Activated CD4-positive, alpha-beta T cell treated with anti-CD3 and anti-CD28 coated beads, Interleukin-2, amount 10 ng/mL, durations not matched to agents 24 days and 14 days (primary cell): ENCODE measurements at places on chromosomes 5 and 9. TPM values are rescaled to one million over a fixed set of nuclear protein-coding genes. Genes with fewer than 3 reads are reported as not detected.

The CREBRF gene
- 6.2 and 6.7 TPM in 2 replicates for total RNA-seq

The TOR4A gene
- 10.3 and 11.4 TPM in 2 replicates for total RNA-seq

The TXNDC8 gene
- total RNA-seq: not detected in 2 replicates

The SMIM32 gene
- total RNA-seq: not detected in 2 replicates

The DBH gene
- total RNA-seq: not detected in 2 replicates

- peaks cover 48% of the 10 kb centered on the region for H3K36me3 ChIP-seq
- DNase-seq: no peak
- no peaks in the 10 kb centered on the region for H3K27me3 ChIP-seq
- peak overlapping the region; percentile 3 for H3K27ac ChIP-seq
Observed at GRCh38 chr9:112249277-112249676, 74.2 kb upstream of the SUSD1 start.

DNA sequence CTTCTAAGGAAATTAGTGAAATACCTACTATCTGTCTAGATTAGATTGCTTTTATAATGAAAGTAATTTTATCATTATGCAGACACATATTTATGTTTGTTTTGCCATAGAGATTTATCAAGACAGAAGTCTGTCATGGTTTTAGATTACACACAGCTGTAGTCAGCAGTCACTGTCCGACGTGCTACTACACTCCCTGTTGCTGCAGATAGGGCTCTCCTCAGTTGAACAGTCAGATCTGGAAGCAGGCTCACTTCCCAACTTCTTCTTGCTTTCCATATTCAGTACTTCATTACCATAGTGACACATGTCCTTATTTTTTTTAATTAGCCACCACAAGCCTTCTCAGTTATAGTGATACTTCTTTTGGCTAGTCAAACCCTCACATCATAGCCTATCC lies 329.9 kb upstream of the ITGA1 start:
- H3K27me3 ChIP-seq: peaks cover 2% of the 10 kb centered on the region
- H3K4me1 ChIP-seq: no peaks in the 10 kb centered on the region
- no peak overlapping the region for H3K27ac ChIP-seq
- DNase-seq: no peak
- no peaks in the 10 kb centered on the region for H3K36me3 ChIP-seq

DNA sequence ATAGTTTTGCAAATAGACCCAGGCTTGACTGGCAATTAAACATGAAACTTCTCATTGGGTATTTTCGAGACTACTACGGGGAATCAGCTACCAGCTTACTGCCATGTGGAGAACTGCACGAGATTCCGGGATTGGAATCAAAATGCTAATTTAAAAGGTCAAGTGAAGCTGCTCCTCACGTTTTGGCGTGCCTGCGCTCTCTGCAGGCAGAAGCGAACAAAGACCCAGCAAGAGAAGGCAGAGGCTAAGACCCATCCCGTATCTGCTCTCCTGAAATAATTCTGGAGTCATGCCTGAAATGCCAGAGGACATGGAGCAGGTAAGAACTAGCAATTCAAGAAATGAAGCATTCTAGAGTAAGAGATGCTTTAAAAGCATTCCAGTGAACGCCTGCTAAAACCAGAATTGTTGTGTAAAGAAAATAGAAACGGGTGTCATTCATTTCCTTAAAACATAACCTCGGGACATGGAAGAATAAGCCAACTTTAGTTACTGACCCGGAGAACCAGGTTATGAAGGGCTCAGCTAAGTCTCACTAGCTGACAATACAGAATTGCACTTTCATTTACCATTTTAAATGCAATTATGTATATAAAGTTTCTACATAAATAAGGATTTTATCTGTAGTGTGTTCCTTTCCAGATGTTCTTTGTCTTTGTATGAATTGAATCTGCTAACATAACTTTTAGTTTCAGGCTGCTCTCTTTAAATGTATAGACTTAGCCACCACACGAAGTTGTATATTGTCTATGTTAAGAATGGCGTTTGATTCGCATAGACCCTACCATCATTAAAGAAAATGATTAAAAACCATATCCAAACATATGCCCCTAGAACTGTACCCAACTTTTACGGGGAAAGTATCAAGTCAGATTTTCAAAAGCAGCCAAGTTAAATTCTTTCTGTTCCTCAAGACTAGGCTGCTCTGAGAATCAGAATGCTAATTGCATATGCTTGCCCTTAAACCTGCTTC lies 2.0 kb upstream of the MAT2B start:
- H3K27me3 ChIP-seq: peaks cover 2% of the 10 kb centered on the region
- H3K36me3 ChIP-seq: peaks cover 15% of the 10 kb centered on the region
- H3K4me3 ChIP-seq: peak overlapping the region; percentile 93
- peak; percentile 83 for DNase-seq
- H3K4me1 ChIP-seq: peaks cover 31% of the 10 kb centered on the region
- H3K27ac ChIP-seq: peak overlapping the region; percentile 97

DNA sequence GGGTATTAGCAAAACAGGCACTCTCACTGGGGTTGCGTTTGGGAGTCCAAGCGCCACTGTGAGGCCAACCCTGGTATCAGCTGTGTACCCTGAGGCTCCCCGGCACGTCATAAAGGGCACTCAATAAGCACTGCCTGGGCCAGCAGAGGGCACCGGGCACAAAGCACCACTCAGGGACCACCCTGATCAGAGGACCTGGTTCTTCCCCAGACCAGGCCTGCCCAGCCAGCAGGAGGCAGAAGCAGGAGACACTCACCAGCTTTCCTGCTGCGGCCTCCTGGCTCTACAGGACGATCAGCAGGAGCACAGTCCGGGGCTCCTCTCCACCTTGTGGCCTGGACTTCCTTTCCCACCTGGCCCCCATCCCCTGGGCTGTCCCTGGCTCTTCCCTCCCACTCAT lies 12.6 kb downstream of the MGAT1 start:
- DNase-seq: peak; percentile 57
- peaks cover 54% of the 10 kb centered on the region for H3K36me3 ChIP-seq
- H3K4me3 ChIP-seq: no peak overlapping the region
- peak overlapping the region; percentile 7 for H3K27ac ChIP-seq

- DNase-seq: no peak
- H3K4me1 ChIP-seq: no peaks in the 10 kb centered on the region
- H3K27me3 ChIP-seq: peaks cover 8% of the 10 kb centered on the region
- no peak overlapping the region for H3K27ac ChIP-seq
- no peak overlapping the region for H3K4me3 ChIP-seq
- no peaks in the 10 kb centered on the region for H3K36me3 ChIP-seq
Observed at GRCh38 chr9:70031141-70031545, 12.5 kb upstream of the MAMDC2 start.

DNA sequence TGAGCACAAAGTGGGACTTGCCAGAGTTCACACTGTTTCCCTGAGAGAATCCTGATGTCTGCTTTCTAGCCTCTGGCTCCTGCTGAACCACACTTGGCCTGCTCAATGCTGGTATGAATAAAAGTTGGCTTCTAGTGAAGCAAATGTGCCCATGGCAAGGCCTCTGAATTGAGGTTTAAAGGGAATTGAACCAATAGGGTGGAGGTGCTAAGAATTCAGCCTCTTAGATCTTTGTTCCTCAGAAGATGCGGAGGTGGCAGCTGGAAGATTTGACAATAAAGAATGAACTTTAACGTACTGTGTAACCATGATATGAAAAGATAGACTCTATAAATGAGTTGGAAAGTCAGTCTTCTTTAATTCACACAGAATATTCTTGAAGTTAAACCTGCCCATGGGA lies 57.2 kb downstream of the RASGRF2 start:
- peaks cover 11% of the 10 kb centered on the region for H3K36me3 ChIP-seq
- H3K27ac ChIP-seq: peak overlapping the region; percentile 89
- H3K4me1 ChIP-seq: peaks cover 56% of the 10 kb centered on the region
- H3K27me3 ChIP-seq: no peaks in the 10 kb centered on the region
- peak overlapping the region; percentile 68 for H3K4me3 ChIP-seq

DNA sequence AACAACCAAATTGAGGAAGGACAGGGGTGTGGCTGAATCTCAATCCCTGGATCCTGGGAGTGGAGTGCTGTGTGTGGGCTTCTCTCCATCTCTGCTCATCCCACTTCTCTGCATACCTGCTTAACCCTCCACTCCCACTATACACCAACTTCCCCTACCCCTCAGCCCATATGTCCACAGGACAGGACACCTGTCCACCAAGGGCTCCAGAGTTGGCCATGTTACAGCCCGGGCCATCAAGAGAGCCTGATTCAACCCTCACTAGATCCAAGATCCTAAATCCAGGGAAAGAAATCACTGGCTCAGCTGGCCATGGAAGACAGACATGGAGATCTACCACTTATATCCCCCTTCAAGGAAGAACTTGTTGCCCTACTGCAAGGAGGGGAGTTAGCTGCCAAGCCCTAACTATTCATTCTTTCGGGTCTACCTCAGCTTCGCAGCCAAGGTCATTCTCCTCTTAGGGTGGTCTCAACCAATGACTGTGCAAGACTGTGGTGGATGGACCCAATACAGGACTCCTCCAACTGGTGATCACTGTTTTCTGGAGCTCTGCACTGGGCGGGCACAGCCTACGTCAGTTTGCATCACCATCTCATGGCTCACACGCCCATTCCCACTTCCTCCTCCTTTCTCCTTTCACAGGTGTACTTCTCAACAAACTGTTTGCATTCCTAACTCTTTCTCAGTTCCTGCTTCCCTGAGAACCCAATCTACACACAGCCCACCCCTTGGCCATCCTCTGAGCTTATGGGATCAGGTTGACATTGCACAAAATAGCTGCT lies 53.7 kb upstream of the ZBTB43 start:
- peaks cover 4% of the 10 kb centered on the region for H3K27me3 ChIP-seq
- H3K4me1 ChIP-seq: peaks cover 22% of the 10 kb centered on the region
- no peaks in the 10 kb centered on the region for H3K36me3 ChIP-seq

DNA sequence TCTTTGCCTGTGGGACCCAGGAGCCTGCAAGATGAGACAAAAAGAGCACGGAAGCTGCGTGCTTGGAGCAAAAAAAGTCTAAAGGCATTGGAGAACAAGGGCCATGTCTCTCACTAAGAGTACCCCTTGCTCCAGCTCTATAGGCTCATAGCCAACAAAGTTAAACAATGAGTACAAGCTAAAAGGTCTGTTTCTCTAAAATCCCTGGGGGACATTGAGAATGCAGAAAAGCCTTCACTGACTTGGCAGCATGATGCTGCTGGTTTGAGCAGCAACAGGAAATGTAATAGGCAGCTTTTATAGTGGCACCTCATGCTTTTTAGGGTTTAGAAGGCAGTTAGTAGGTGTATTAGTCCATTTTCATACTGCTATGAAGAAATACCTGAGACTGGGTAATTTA lies 287.5 kb downstream of the SMARCA2 start:
- H3K36me3 ChIP-seq: no peaks in the 10 kb centered on the region
- DNase-seq: no peak
- H3K4me3 ChIP-seq: no peak overlapping the region
- no peaks in the 10 kb centered on the region for H3K27me3 ChIP-seq
- H3K27ac ChIP-seq: no peak overlapping the region

DNA sequence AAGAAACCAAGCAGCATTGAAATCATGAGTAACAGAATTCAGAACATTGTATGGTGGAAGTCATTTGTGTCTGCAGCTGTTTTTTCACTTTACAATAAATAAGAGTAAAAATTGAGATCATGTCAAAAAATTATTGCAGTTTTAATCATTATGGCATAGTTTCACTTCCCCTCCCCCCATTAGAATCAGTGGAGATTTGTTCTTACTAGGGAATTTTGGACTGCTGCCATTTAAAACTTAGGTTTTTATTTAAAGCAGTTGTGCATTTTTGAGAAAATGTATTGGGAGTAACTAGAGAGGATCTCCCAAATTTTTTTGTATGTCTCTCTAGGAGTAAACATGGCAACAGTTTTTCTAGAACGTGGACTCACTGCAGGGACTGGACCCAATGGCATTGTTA lies 20.4 kb downstream of the GTF3C4 start:
- peaks cover 70% of the 10 kb centered on the region for H3K36me3 ChIP-seq
- H3K27me3 ChIP-seq: no peaks in the 10 kb centered on the region
- H3K27ac ChIP-seq: no peak overlapping the region
- no peak overlapping the region for H3K4me3 ChIP-seq

GRCh38 chr9:90645721-90646120 lies 3.1 kb upstream of the DIRAS2 start:
- no peak overlapping the region for H3K27ac ChIP-seq
- no peak for DNase-seq
- H3K4me1 ChIP-seq: peaks cover 2% of the 10 kb centered on the region
- H3K4me3 ChIP-seq: no peak overlapping the region
- no peaks in the 10 kb centered on the region for H3K36me3 ChIP-seq
